ENCODE measurements at places on chromosomes 16 and 17.

GRCh38 chr17:75288770-75289114, 491 bp downstream of the SLC25A19 start:
- DNase-seq: no peak

GRCh38 chr17:74532115-74532514, 840 bp upstream of the CD300LB start:
- DNase-seq: no peak

DNA sequence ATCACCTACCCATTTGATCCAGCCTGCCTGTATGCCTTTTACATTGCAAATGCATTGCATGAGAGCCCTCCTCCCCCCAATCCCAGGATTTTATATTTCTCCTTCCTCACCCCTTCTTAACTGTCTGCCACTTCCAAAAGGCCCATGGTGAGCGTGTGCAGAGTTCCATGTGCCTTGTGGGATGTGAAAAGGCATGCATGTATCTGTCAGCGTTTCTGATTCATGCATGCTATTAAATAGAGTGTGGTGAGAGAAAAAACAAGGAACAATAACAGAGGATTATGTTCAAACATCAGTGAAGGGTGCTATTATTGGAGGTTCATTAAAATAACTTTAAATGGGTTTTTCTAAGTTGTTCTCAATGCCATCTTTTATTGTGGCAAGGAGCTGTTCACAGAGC, 60.9 kb upstream of the CACNG3 start:
- no peak for DNase-seq

DNA sequence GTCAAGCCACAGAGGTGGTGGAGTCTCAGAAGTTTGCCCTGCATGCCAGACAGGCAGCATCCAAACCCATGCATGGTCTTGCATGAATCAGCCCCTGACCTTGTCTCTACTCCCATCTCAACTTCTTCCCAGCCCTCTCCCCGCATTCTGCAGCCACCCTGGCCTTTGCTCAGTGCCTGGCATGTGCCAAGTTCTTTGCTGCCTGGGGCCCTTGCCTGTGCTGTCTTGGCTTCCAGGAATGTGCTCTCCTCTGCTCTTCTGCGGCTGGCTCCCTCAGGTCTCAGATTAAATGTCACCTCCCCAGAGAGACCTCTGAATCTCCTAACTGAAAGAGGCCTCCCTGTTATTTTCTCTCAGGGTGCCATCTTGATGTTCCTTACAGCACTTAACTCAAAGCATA, 17.6 kb downstream of the DRC3 start:
- no peak for DNase-seq

- DNase-seq: no peak
These were observed 173.8 kb downstream of the KCNJ2 start for GRCh38 chr17:70343114-70343513.

DNA sequence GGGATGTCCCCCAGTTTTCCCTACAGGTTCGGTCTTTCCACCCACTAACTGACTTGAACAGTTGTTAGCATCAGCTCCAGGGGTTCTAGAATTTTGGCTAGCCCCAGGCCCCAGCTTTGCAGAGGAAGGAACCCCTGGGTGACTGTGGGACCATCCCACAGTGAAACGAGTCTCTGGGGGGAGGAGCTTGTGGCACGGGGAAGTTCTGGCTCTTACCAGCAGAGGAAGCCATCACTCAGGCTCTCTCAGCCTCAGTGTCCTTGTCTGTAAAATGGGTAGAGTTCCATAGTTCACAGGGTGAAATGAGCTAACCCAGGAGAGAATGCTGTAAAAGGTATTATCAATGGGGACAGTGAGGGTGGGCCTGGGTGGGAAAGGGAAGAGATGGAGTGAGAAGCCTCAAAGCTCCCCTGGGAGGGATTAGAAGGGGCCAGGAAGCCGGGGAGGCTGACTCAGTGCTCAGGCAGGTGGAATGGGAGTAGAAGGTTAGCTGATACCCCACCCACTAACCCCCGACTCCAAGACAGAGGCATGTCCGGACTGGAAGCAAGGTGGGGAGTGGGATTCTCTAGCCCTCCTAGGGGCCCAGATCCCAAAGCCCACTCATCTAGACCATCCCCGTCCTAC, 30.9 kb upstream of the CDC42EP4 start:
- DNase-seq: peak; percentile 41

GRCh38 chr17:81396722-81397313, 1.6 kb downstream of the BAHCC1 start:
- no peak for DNase-seq

GRCh38 chr17:44941712-44942331, 5.8 kb downstream of the KIF18B start:
- no peak for DNase-seq

GRCh38 chr16:66144641-66145040, 221.8 kb upstream of the CDH5 start:
- DNase-seq: no peak

DNA sequence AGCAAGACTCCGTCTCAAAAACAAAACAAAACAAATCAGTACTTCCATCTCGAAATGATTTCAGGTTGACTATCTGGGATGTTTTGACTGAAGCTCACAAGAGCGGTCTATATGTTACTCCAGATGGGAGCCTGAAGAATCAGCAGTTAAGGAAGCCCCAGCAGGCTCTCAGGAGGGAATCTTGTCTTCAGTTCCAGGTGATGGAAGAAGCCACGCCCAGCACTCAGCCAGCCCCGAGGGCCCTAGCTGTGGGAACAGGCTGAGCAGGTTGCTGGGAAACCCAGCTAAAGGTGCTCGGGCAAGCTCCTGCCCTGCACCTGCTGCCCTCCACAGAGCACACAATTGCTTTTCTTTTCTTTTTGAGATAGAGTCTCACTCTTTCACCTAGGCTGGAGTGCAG, 32.4 kb downstream of the WIPI1 start:
- no peak for DNase-seq

DNA sequence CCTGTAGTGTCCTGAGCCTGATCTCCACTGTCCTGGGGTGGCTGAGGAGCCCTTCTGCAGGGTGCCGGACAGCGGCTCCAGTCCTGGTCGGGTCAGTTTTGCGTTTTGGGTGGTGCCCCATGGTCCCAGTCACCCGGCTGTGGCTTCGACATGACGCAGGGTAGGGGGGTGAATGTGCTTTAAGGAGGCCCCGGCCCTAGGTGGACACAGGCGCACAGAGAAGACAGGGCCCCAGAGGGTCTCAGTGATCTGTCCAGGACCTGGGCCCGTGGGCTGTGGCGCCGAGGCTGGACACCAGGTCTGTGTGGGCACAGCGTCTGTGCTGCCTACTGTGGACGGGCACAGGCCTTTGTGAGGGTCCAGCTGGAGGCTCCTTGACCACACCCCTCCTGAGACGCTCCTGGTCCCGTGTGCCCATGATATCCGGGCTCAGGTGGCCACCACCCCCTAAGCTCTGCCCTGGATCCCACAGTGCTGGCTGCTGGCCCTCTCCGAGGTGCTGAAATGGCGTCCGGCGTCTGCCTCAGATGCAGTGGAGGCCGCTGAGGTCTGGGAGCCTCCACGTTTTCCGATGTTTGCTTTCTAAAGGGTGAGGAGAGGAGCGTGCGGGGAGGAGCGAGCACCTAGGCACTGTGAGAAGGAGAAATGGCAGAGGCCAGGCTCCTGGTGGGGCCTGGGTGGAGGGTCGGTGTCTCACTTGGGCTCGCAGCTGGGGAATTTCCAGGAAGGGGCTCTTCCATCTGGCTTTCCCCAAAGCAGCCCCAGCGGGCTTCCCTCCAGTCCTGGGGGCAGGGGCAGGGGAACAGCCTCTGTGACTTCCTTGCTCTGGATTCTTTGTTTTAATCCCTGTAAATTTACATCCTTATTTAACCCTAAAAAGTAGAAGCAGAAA, 56.1 kb upstream of the ACSF3 start:
- DNase-seq: no peak

DNA sequence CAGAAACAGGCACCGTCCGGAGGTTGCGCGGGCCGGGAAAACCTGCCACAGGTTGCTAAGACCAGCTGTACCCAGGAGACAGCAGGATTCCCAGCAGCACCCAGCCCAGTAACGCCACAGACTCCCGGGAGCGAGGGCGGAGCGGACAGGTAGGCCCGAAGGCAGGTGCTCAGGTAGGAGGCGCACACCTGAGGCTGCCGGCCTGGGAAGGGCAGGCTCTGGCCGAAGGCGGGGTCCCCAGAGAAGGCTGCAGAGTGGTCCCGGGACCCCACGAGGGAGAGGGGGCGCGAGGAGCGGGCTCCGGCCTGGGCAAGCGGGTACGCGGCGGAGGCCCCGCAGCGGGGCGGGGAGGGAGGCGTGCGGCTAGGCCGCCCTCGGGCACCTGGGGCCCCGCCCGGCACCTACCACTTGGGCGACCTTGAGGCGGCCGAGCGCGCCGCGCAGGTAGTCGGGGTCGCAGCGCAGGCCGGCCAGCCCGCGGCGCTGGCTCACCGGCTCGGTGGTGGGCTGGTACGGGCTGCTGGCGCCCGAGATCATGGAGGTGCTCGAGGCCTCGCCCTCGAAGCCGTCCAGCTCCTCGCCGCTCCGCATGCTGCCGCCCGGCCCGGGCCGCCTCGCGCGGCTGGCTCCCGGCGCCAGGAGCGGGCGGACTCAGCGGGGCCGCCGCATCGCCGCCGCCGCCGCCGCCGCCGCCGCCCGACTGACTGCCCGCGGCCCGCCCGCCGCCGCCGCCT, 441 bp downstream of the CMTM4 start:
- DNase-seq: no peak

DNA sequence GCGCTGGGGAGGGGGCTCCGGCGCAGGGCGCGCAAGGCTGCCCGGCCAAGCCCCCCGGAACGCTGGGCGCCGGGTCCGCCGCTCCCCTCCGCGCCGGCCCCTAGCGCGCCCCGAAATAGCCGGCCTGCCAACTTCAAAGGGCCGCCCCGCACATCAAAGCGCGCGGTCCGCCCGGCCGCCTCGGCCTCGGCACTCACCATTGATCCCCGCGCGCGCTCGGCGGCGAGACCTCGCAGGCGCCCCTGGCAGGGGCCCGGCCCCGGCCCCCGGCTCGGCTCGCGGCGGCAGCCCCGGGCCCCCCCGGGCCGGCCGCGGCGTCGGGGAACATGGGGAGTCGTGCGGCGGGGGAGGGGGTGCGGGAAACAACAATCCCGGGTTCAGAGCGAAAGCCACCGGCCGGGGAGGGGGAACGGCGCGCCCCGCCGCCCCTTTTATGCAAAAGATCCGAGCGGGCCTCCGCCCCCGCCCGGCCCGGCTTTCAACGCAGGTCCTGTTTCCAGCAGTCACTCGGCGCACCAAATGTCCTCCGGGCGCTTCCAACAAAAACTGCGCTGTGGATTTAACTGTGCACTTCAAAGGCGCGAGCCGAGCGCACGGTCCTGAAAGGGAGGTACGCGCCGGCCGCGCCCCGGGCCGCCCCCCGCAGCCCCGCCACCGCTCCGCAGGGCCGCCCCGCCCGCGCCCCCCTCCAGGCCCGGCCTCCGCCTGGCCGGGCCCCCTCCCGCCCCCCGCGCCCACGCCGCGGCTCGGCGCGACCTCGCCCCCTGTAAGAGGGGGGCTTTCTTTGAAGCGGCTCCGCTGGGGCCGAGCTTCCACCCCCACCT, 608 bp downstream of the AXIN2 start:
- no peak for DNase-seq

- DNase-seq: no peak
These were observed 135.7 kb upstream of the HS3ST2 start for GRCh38 chr16:22678311-22678710.

- DNase-seq: no peak
These were observed 87.9 kb downstream of the OR1D5 start for GRCh38 chr17:2975469-2975958.

- DNase-seq: no peak
These were observed 106.7 kb upstream of the FOXF1 start for GRCh38 chr16:86403541-86404163.

- no peak for DNase-seq
These were observed 885 bp upstream of the VASN start for GRCh38 chr16:4370570-4371356.

DNA sequence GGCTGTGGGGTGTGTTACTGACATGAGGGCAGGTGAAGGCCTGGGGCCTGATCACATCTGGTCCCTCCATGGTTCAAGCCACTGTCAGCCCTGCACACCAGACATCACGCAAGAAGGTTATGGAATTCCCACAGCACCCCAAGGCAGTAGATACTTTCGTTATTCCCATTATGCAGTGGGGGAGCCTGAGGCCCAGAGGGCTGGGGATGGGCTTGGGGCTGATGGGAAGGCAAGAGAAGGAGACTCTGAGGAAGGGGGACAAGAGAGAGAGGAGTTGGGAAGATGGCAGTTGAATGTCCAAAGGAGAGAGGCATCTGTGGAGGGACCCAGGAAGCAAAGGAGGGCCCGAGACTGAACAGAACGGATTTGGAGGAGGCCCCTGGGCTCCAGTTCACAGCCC, 34.7 kb downstream of the TRPV2 start:
- no peak for DNase-seq

GRCh38 chr17:64306850-64307463, 43.9 kb upstream of the TEX2 start:
- peak; percentile 39 for DNase-seq

DNA sequence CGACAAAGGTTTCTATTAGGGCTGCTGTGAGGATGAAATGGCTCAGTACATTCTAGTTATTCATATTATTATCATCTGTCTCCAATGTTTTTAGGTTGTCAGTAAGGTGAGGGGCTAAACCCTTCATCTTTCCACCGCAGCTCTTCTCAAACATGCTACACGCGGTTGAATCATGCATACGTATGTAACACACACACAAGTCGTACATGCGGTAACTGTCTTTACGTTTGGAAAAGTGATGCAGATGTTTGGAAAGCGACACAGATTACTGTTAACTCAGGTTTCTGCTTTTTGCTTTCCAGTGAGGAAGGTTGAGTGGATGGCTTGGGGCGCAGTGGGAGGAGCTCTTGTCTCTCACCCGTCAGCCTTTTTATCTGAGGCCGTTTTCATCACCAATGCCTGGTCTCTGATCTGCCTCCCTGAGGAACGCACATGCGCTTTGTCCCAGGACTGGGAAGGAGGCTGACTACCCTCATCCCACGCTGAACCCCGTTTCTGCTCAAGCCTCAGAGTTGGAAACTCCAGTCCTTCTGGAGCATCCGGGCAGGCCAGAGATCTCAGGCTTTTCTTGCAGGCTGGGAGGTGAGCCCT, 3.2 kb upstream of the FOXL1 start:
- no peak for DNase-seq

DNA sequence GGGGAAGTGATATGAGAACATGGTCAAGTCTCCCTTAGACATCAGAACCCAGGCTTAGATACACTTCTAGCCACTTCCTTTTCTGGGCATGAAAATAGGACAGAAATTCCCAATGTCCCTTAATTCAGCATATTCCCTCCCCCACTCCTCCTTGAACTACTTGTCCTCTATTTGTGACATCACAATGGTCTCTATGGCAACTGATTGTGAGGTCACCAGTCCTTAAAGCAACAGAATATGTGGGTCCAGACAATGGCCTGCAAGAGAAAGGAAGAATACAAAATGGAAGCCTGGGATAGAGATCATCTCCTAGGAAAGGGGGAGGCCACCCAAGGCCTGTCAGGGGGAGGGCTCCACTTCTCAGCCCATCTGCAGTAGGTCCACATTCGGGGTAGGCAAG, 6.7 kb upstream of the SEZ6 start:
- DNase-seq: no peak

- DNase-seq: no peak
These were observed 16.1 kb upstream of the GFAP start for GRCh38 chr17:44931376-44931775.

Data from HS-5 (cell line).